NCI-H1092 treated with DMSO at 0.1 percent for 48 hours (cell line): ENCODE measurements at places on chromosomes 7 and 10.

- DNase-seq = peak; percentile 51
Observed at GRCh38 chr7:7183061-7183837, 905 bp downstream of the C1GALT1 start.

- no peak for DNase-seq
Observed at GRCh38 chr7:123612024-123612423, 10.4 kb downstream of the ASB15 start.

DNA sequence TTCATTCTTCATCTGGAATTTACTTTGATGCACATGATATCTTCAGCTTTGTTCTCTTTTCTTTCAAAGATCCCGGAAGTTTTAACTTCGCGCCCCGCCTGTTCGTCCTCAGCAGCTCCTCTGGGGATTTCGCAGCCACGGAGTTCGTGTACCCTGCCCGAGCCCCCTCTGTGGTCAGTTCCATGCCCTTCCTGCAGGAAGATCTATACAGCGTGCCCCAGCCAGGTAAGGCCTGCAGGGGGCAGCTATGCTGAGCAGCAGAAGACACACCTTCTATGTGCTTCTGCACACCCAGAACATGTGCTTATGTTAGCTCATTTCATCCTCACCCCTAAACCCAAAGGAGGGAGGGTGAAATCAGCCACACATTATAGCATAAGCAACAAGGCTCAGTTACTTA is 79.7 kb upstream of the LYZL2 start:
- no peak for DNase-seq

- DNase-seq = peak; percentile 11
Observed at GRCh38 chr10:24360282-24361127, 151.6 kb downstream of the KIAA1217 start.

DNA sequence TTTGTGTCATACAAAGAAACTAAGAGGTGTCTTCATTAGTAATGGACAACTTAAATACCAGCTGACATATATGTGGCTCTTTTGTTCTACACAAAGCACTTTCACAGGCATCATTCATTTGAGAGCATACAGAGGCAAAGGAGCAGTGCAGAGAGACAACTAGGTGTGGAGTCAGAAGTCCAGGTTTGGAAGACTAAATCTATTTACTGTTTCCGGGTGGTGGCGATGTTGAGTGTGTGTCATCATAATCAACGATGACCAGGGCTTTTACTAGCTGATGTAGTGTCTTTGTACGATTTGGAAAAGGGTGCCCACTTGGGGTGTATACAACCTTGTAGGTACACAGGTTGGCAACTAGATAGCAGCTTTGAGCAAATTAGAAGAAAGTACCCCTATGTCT is 195.5 kb upstream of the CCDC6 start:
- DNase-seq = no peak

GRCh38 chr7:50660040-50660829 is 95.0 kb upstream of the DDC start:
- DNase-seq = no peak

DNA sequence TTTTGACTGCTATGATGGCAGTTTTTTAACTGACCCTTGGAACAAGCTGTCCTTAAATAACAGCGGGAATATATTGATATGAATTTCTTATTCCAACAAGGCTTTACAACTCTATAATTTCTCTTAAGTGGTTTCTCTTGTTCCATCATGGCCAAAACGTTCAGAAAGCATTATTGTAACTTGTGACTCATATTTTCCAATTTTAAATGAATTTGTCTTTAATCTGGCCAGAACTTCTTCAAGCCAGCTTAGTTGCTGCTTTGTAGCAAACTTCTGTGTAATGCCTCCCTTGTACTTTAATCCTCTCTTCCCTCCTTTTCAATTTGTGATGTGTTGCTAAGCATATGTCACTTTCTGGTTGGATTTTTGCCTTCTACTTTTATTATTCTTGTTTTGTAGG is 271.9 kb downstream of the KIF20B start:
- DNase-seq = no peak

GRCh38 chr10:49007129-49007528 is 67.5 kb upstream of the LRRC18 start:
- DNase-seq = no peak

DNA sequence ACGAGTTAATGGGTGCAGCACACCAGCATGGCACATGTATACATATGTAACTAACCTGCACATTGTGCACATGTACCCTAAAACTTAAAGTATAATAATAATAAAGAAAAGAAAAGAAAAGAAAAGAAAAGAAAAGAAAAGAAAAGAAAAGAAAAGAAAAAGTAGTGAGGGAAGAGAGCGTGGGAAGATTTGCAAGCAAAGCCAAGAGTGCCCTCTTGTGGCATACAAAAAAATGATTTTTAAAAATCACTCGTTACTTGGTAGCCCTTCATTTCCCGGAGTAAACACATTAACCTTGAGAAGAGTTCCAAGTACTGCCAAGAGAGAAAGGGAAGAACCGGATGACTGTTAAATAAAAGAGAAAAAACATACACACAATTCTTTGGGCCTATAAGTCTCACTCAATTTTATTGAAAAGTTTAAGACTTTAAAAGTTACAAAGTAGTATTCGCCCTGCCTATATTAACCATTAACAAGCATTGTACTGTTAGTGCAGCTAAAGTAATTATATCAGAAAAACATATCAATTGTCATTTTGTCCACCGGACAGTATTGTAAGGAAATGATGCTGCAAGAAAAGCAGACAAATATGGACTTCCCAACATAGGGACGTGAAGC is 6.2 kb upstream of the CH25H start:
- peak; percentile 13 for DNase-seq

- DNase-seq = no peak
Observed at GRCh38 chr7:151380199-151381097, 29.4 kb downstream of the WDR86 start.

- DNase-seq = no peak
Observed at GRCh38 chr10:66467042-66467441, 458.8 kb upstream of the LRRTM3 start.

GRCh38 chr7:50656141-50656895 is 91.1 kb upstream of the DDC start:
- no peak for DNase-seq

DNA sequence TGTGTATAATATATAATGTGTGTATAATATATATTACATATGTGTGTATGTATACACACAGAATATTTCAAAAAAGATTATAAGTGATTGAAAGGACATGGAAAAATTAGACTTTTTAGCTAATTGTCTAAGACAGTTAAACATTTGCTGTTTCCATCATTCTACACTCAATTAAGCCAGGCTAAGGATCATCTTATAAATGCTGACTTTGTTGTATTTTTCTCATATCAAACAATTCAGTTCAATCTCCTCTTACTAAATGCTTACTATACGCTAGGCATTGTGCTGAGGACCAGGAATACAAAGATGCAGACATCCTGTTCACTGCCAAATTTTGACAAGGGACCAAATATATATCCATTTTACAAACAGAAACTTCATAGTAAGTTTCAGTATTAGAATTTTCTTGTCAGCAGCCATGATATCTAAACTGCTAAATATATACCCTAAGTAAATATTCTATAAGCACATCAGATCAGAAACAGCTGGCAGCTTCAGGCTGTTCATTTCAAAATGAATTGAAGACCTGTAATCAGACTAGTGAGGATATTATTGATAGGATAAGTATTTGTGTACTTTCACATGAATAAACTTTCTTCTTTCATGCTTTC is 10.3 kb upstream of the LRRN3 start:
- DNase-seq = no peak

GRCh38 chr7:142459551-142459963 is 201.7 kb upstream of the PRSS58 start:
- DNase-seq = peak; percentile 11

GRCh38 chr7:81616951-81617350 is 152.9 kb downstream of the HGF start:
- DNase-seq = no peak

DNA sequence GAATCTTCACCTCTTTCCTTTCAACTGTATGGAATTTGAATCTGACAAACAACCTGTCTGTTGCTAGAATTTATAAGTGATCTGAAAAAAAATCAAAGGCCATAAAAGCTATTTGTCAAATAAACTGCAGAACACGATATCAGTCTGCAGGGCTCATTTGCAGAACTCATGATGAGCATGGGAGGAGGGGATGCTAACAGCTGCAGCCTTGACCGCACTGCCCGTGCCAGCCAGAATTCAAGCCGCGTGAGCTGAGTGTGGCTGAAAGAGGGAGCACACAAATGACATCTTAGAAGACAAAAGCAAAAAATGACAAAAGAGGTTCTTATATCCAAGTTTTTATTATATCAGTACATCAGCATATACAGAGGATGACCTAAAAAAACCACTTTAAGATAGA is 15.7 kb downstream of the LRRTM3 start:
- no peak for DNase-seq

DNA sequence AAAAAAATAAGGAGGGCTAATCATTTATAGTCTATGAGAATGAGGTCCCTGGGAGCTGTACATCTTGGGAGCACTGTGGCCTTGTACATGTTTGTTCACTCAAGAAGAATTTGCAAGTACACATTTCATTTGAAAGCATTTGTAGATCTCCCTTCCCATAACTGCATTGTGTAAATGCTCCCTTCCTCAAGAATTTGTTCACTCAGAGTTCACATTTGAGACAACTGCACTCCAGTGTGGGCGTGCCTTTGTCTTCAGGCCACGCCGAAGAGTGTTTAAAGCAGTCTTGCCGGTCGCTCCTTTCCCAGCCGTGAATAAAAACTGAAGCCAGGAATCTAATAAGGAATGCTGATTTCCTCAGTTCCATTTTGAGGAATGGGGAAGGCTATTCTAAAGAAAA is 291.1 kb upstream of the LYZL1 start:
- DNase-seq = no peak

GRCh38 chr7:2553831-2554581 is 1.3 kb downstream of the BRAT1 start:
- DNase-seq = no peak

DNA sequence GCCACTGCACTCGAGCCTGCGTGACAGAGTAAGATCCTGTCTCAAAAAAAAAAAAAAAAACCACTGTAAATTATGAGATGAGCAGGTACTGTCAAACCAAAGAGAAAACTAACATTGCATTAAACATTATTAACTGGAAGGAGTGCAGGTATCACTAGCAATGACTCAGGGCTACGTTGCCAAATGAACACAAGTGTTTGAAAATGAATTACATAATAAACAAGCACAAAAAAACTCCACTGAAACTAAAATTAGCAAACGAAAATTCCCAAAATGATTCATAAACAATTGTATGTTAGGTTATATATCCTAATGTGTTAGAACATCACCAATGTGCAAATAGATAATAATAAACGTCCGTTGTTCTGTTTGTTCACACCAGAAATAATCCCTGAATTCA is 42.8 kb downstream of the NSUN6 start:
- DNase-seq = no peak
